ENCODE measurements at places on chromosomes 2 and 18.
A peak's percentile ranks its signal among the peaks of the same experiment; 100 is the strongest.

GRCh38 chr18:45764000-45764686 is 40.2 kb downstream of the SLC14A1 start:
- DNase-seq, result no peak

GRCh38 chr18:9643549-9643948 is 29.2 kb upstream of the PPP4R1 start:
- DNase-seq, result peak; percentile 23

GRCh38 chr2:97765933-97766332 is 52.6 kb downstream of the ZAP70 start:
- no peak for DNase-seq

- no peak for DNase-seq
Observed at GRCh38 chr2:227339098-227339599, 14.1 kb downstream of the MFF start.

GRCh38 chr18:58117786-58118403 is 73.9 kb downstream of the NEDD4L start:
- DNase-seq, result no peak

DNA sequence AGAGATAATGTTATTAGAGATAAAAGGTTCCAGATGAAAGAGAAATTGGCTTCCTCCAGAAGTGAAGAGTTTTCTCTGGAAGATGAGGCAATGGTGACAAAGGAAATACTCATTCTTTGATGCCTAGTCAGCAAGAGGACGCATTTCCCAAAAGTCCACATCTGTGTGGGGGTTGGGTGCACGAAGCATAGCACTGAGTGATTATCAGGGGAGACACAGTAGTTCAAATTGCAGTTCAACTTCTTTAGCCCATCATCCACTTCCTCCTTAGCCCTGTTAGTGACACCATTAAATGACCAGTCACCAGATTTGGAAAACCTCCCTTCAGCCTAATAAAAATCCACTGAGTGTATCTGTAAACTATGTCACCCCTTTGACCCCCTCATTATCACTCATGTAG is 80.9 kb upstream of the PHLPP1 start:
- DNase-seq, result no peak

DNA sequence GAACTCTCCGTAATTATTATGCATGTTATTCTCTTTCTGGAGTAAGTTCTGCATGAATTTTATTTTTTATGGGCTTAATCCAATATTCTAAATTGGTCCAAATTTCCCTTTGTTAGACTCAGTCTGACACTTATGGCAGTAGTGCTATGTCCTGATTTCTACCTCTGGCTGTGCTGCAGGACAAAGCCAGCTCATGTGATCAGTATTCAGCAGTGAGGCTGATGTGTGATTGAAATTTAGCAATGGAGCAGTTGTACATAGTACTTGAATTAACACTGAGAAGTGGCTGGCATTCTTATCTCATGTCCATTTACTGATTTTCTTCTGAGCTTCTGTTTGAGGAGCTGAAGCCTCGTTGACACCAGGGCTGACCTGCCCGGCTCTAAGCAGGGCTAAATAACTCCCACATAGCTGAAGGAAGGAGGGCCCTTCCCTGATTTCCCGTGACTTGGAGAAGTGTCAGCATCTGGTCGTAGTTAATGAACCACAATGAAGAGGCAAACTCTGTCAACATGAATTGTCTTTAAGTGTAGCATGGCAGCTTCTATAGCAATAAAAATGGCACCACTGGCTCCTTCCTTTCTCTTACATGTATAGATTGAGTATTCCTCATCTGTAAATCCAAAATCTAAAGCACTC is 159.0 kb upstream of the RASGRP3 start:
- no peak for DNase-seq

DNA sequence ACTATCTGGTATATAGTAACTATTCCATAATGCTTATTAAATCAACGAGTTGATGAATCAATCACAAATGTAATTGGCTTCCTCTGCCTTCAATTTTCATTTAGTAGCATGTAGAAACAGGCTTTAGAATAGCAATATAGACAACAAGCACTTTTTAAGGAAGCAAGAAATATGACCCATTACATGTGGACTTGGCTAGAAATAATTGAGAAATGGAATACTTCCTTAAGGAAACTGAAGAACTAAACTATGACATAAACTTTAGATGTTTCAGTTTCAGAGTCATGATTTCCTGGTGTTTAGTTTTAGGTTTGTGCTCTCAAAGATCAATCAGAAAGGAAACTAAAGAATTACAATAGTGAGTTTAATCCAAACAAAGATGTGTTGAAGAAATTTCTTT is 443.8 kb downstream of the MBD2 start:
- no peak for DNase-seq

DNA sequence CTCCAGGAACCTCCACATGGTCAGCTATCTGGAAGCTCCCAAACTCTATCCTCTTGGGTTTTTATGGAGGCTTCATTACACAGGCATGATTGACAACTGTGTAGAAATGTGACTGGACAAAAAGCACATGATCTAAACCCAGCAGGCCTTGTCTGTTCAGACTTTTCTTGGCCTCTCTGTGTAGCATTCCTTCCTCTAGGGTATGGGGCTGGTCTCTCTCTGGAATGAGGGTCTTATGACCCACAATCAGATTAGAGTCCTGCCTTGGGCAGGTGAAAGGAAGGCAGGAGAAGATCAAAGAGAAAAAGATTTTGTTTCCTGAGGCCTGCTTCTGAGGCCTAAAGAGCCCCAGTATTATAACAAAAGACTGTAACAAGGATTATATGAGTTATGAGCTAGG is 162.7 kb downstream of the SP3 start:
- DNase-seq, result no peak

- no peak for DNase-seq
Observed at GRCh38 chr18:79803611-79804051, 5.9 kb downstream of the KCNG2 start.

DNA sequence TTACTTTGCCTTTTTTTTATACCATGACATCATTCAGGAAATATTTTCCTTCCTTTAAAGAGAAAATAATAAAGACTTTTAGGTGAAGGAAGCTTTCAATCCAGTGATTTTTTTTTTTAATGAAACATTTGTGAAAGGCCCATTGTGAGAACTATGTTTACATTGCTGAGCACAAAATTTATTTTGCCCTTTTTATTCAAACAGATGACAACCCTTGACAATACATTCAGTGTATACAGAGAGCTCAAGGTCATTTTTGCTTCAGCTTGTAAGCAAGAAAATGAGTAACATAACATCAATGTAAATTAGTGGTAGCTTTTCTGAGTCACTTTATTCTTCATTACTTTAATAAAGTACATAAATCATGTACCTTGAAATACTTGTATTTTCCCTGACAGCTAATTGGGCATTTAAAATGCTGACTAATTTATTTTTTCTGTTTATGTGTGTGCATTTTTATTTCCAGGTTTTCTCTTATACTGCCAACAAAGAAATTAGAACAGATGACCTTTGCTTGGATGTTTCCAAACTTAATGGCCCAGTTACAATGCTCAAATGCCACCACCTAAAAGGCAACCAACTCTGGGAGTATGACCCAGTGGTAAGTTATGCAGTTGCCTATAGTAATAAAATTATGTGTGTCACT is 121.6 kb downstream of the GALNT1 start:
- no peak for DNase-seq

GRCh38 chr2:111923276-111923804 is 24.9 kb downstream of the MERTK start:
- DNase-seq, result no peak

DNA sequence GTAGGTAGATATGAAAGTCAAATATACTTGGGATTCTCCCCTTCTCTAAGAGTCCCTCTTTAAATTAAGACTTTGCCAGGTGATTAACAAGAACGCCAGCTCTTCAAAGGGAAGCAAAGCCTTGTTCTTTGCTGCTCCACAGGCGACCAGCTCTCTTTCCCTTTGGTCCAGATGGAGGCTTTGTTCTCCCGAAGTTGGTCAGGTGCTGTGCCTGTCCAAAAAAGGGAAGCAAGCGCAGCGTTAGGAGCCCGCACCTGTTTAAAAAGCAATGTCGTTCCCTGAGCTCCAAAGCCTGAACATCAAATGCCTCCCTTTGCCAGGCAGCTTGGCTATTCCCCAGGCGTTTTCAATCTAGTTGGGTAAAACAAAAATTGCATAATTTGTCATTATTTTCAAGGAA is 1913.1 kb upstream of the PIK3C3 start:
- no peak for DNase-seq

GRCh38 chr2:23280401-23280800 is 104.6 kb upstream of the KLHL29 start:
- no peak for DNase-seq

GRCh38 chr2:133177196-133177595 is 391.1 kb downstream of the NCKAP5 start:
- no peak for DNase-seq

- no peak for DNase-seq
Observed at GRCh38 chr2:223865124-223865523, 27.7 kb upstream of the AP1S3 start.

GRCh38 chr2:41634686-41635085 is 413.1 kb upstream of the PKDCC start:
- DNase-seq, result no peak

All from T47D (cell line).